ENCODE measurements at places on chromosomes 11 and 22.

DNA sequence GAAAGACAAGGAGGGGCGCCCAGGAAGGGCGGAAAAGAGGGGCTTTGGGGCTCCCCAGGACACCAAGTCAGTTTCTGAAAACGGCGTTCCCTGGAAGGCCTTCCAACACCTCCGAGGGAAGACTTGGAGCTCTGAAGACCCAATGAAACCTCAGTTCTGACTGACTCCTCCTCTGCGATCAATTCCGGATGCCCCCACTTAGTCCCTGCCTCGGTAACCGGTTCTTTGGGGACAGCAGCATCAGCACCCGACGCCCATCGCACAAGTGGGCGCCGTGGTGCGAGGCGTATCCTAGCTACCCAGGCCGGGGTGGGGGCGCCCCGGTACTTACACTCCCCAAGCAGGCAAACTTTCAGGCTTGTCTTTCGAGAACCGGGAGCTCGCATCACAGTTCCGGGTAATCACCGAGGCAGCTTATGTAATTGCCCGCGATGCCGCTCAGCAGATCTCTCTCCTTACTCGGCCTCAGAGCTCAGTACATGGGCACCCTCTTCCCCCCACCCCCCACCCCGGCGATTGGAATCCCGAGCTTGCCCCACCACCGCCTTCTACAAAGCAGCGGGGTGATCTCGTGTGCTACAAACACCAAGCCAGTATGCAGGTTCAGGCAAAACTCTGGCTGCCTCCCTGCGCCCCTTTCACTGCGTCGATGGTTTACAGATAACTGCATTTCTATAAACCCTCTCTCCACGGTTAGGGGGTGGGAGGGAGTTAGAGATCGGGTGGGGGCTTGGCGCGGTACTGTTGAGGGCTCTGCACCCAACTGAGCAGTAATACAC is 2.0 kb downstream of the TENM4 start:
- peak; percentile 31 for DNase-seq

- DNase-seq = no peak
These were observed 25.1 kb downstream of the OR2AG2 start for GRCh38 chr11:6746626-6747025.

- peak; percentile 24 for DNase-seq
These were observed 5.3 kb upstream of the CDC42BPG start for GRCh38 chr11:64849598-64850356.

- peak; percentile 65 for DNase-seq
These were observed at the start of gene TENM4 for GRCh38 chr11:79440571-79441460. TENM4 (minus strand) TSS chr11:79441030; CDS start chr11:79069944, 371,086 bp downstream.

DNA sequence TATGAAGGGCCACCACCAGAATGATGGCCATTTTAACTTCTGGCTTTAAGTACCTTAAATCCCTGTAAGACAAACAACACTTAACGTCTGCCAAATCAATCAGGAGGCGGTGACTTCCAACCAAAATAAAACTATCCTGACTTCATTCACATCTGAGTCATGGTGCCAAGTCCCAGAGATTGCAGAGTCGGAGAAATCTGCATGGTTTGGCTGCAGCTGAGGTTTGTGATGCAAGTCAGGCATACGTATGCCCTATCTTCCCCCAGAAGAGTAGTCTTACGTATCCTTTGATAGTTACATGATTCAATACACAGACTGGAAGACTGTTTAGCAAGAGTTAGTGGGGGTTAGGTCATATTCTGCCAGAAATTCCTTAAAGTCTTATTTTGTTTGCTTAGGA is 1.7 kb upstream of the GAB2 start:
- DNase-seq = peak; percentile 75

GRCh38 chr22:29883775-29884097 is 762 bp downstream of the MTMR3 start:
- no peak for DNase-seq

All from AG08395 (cell line).